ENCODE measurements at places on chromosomes 12 and 14.

DNA sequence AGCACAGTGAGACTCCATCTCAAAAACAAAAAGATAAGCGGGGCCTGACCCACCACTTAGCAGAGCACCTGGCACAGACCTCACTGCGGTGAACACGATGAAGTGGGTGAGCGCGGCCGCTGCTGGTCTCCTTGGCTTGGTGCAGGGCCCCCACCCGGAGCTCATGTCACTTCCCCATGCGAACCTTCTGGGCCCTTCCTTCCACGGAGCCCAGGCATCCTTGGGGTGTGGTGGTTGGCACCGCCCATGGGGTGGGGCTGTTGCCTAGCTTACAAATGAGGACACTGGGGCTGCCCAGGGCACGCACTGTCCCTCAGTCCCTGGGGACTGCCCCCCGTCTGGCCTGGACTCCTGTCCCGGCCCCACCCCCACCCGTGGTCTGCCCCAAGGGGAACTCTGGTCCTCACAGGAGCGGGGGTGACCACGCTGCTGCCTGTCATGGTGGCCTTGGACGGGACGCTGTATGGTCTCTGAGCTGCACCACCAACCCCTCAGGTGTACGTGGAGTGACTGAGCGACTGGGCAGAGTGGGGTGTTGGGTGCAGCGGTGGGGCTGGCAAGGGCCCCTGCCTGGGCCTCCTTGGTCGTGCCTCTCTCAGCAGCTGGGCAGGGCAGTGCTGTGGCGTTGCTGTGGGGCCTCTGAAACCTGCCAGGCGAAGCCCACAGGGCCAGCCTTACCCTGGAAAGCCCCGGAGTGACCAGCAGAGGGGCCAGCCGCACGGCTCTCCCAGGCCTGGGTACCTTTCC is 15.3 kb downstream of the FBRSL1 start:
- DNase-seq: no peak

DNA sequence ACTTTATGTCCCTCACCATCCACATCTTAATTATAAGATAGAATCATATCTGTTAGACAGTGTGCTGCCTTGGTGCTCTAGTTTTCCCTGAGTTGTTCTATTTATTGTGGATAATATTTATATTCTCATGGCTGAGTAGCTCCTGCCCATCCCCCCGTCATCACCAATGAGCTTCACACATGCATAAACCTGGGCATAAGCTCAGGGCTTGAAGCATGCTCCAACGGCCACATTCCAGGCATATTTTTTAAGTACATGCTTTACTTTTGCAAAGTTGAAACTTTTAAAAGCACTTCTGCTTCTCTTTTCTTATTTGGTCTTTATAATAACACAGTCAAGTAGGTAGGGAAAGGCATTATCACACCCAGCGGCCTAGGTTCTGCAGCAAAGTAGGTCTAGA is 3.4 kb upstream of the FBXO34 start:
- DNase-seq: no peak

DNA sequence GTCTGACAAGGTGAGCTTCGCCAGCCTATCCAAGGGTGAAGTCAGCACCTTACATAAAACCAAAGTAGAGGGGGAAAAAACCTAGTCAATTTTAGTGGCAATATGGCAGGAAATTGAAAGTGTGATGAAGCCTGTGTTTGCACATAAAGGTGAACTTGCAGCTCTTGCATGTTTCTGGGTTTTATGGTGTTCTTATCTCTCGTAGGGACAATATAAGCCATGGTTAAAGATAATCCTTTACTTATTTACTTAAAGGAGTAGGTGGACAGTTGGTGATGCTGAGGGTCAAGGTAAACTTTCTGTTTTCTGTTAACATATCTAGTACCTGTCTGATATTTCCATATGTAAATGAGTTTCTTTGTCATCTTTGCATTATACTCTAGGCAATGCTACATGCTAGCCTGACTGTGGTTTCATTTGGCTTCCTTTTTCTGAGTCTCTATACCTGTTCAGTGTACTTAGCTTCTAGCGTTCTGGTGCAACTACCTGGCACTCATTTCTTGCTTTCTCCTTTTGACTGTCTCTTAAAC is 32.8 kb downstream of the CCDC91 start:
- DNase-seq: no peak

DNA sequence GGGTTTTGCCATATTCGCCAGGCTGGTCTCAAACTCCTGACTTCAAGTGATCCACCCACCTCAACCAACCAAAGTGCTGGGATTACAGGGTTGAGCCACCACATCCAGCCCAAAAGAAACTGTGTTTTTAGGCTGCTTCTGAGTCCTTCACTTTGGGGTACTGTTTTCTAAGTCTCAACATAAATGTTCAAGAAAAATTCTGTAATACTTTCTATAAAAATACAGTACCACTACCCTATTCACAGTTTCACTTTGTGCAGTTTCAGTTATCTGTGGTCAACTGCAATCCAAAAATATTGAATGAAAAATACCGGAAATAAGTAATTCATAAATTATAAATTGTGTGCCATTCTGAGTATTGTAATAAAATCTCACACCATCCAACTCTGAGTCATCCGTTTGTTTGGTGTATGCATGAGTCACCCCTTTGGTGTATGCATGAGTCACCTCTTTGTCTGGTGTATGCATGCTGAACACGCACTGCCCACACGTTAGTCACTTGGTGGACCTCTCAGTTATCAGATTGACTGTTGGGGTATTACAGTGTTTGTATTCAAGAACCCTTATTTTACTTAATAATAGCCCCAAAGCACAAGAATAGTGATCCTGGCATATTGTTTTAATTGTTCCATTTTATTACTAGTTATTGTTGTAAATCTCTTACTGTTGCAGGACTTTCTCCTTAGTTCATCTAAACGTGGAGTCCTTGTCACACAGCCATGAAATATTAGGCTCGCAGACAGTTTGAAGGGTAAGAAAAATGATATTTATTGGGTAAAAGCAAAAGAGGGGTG is 190.2 kb downstream of the FSCB start:
- peak; percentile 20 for DNase-seq

DNA sequence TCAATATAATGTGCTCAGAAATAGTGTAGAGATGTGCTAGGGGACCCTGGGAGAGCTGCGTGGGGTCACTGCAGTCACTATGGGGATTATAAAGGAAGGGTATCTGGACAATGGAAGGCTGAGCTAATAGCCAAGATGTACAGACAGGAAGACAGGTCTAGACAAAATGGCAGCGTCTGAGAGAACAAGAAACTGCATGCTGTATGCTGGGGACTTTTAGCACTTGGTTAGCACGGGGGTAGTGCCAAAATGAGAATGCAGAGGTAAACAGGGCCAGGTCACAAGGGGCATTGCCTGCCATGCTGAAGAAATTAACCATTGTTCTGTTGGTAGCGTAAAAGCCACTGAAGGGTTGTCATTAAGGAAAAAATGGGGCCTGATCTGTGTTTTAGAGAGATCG is 308.2 kb downstream of the EMP1 start:
- no peak for DNase-seq

DNA sequence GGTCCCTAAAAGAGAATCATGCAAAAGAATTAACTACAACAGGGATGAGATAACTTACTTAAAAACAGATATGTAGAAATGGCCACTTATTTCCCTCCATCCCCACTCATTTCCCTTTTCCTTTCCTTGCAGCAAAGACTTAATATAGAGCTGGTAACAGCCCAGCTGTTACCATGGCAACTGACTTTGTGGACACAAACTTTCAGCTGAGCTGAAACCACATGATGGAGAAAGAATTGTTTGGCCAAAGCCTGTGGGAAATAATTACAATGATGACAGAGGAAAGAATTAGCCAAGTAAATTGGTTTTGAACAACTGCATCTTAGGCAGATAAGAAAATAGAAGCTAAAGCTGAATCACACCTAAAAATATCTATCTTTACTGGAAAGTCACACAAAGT is 364.9 kb downstream of the GALC start:
- no peak for DNase-seq

All from activated CD4-positive, alpha-beta memory T cell treated with anti-CD3 and anti-CD28 coated beads, Interleukin-2, amount 10 ng/mL, durations not matched to agents 7 days and 5 days (primary cell).